ENCODE measurements at places on chromosomes 1 and 21.

GRCh38 chr1:16981269-16981849 is 939 bp upstream of the MFAP2 start:
- no peak for DNase-seq

- DNase-seq, result no peak
Measured at GRCh38 chr1:214557952-214558735, 6.7 kb upstream of the PTPN14 start.

- no peak for DNase-seq
Measured at GRCh38 chr1:103372866-103373265, 152.6 kb upstream of the RNPC3 start.

GRCh38 chr1:94117259-94117851 is 3.6 kb downstream of the ABCA4 start:
- no peak for DNase-seq

DNA sequence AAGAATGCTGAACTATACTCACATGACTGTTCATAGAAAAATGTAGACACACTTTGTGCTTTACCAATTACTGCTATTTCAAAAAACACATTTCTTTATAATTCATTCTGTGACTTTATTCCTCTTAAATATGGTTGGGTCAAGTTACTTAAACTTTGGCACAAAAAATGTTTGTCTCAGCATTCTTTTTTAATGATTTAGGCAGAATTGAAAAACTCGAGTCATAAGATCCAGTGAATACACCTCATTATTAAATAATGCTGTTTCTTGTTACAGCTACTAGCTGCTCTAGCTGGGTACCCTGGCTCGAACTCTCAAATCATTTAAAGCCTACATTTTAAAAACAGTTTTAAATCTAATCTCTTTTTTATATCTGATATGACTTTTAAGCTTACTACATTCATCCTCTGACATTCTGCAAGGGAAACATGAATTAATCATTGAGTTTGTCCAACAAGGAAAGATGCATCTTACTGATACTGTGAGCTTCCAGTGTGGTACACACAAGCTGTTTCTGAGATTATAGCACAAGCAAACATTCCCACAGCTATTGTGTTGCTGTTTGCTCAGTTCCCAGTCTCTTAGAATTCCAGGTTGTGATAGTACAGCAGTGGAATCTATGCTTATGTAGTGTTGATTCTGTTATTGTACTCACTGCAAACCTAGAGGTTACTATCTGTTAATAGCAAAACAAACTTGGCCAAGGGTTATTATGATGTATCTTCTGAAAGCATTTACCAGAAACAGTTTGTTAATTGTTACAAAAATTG is 746.5 kb downstream of the USP25 start:
- DNase-seq, result no peak
